ENCODE measurements at places on chromosomes 4 and X.

- no peak for DNase-seq
Measured at GRCh38 chr4:171186700-171187099, 626.5 kb upstream of the GALNTL6 start.

GRCh38 chr4:189374176-189374575 is 566.5 kb upstream of the FRG1 start:
- no peak for DNase-seq

DNA sequence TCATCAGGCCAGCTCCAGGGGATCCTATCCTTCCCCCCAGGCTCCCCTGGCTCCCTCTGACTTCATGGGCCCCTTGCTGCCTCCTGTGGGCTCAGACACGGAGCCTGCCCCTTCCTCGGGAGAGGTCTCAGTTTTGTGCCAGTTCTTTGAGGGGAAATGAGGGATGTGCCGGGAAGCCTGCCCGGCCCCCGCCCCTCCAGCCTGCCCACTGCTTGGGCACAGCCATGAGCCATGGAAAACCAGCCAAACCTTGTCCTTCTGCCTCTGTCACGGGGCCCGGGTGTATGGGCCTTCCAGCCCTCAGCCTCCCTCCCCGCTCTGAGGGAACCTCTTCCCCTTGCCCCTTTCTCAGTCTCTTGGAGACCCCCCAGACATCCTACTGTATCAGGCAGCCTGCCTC is 6.8 kb downstream of the BGN start:
- DNase-seq, result no peak

- DNase-seq, result no peak
Measured at GRCh38 chr4:169167957-169168858, 102.5 kb downstream of the SH3RF1 start.

- no peak for DNase-seq
Measured at GRCh38 chr4:57187246-57187645, 77.1 kb upstream of the IGFBP7 start.

Measured in NCI-H2029 treated with DMSO at 0.1 percent for 48 hours (cell line).